Brain pericyte (primary cell): ENCODE measurements at places on chromosomes 5 and 9.
A peak's percentile ranks its signal among the peaks of the same experiment; 100 is the strongest.

GRCh38 chr5:98570010-98570409 lies 203.5 kb upstream of the RGMB start:
- peak; percentile 53 for DNase-seq

DNA sequence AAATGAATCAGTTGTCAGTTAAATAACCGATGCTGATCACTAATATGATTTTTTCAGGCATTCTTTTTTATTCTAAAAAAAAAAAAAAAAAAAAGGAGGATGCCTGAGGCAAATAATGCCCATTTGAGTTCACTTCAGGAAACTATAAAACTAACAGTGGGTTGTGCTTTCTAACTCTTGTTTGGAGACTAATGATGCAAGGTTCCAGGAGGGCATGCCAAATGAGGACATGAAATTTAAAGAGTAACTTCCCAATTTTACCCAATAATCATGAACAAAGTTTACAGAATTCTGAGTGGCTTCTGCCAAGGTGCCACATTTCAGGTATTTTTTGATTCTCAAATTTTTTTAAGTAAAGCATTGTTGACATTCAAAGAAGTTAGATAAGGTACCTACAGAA lies 41.0 kb downstream of the CEP120 start:
- DNase-seq = no peak

DNA sequence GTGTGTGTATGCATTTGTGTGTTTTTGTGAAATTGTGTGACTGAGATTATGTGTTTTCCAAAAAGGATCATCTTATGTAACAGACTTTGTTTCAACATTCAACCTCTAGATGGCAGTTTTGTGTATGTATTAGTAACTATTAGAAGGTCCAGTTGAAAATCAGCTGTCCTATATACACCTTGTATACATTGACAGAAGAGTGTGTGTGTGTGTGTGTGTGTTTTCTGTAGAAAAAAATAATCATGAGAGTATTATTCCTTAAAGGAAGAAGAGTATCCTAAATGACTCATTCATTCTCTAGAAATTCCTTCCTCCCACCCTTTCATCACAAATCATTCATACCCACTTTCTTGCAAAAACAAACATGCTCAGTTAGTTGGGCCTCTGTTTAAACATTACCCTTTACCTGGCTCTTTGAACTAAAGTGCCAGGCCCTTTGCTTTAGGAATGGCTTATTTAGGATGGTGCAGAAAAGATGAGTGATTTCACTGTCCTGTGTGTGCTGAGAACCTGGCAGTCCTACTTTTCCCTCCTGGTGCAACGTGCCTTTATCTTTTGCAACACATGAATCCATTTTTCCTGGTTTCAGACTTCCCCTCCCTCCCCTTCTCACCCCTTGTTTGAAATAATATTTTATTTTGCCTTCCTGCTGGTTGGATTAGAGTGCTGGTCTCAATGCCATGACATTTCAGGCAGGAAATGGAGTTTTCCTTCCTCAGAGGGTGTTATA lies 152.2 kb downstream of the ARHGAP26 start:
- DNase-seq = no peak

DNA sequence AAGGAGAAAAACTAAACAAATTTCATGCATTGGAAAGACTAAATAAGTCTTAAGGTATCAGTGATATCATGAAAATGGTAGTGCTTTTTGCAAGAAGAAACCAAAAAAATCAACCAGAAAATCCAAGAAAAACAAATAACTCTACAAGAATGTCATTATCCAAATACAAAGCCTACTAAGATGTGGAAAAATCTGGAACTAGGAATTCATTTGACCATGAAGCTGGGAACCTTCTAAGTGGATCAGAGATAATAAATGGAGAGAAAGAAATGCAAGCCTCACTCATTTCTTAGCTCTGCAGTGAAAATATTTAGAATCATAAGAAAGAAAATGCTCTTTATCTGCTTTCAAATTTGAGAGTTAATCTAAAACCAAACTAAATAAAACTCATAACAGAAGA lies 51.3 kb downstream of the RASEF start:
- DNase-seq = no peak

DNA sequence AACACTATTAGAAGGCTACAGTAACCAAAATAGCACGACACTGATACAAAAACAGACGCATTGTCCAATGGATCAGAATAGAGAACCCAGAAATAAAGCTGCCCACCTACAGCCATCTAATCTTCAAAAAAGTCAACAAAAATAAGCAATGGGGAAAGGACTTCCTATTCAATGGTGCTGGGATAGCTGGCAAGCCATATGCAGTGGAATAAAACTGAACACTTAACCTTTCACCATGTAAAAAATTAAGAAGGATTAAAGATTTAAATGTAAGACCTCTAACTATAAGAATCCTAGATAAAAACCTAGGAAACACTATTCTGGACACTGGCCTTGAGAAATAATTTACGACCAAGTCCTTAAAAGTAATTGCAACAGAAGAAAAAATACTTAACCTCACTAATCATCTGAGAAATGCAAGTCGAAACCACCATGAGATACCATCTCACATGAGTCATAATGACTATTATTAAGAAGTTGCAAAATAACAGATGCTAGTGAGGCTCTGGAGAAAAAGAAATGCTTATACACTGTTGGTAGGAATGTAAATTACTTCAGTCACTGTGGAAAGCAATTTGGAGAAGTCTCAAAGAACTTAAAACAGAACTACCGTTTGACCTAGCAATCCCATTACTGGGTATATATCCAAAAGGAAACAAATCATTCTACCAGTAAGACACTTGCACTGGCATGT lies 203.3 kb upstream of the CDH9 start:
- DNase-seq = peak; percentile 72

- DNase-seq = no peak
These were observed 114.3 kb downstream of the CRB2 start for GRCh38 chr9:123470121-123470782.

DNA sequence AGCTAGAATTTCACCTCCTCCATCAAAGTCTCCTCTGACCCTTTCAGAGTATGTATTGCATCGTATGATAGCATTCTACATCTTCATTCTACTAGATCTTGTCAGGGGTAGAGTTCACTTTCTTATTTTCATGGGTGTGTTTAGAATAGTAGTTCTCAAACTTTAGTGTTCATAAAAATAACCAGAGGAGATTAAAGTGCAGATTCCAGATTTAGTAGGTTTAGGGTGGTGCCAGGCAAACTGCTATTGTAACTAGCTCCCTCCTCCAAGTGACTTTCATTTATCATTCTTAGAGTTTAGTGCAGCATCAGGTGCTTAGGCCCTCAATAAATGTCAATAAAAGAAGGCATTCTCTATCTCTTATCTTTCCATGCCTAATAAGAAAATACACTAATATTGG lies 7.2 kb upstream of the FYB1 start:
- no peak for DNase-seq

DNA sequence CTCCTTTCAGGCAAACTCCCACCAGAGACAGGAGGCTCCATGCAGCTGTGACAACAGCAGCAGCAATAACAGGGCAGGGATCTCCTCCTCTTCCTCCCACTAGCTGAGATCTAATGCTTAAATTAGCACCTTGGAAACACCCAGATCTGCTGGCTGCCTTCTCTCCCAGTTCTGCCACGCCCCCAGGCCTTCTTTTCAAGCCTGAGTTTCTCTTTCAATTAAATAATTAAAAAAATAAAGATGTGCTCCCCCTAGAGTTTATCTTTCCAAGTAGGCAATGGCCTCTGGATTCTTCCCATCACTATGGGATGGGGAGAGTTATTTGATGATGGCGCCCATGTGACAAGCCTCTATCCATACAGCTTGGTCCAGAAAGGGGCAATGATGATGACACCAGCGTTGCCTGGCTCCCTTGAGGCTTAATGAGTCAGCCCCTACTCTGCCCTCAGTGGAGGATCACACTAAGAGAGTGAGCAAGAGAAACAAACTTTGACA lies 3.8 kb downstream of the FAM219A start:
- DNase-seq = no peak

GRCh38 chr9:135926402-135927194 lies 19.3 kb upstream of the CAMSAP1 start:
- no peak for DNase-seq

- no peak for DNase-seq
These were observed 29.3 kb upstream of the OBP2B start for GRCh38 chr9:133238272-133238850.

DNA sequence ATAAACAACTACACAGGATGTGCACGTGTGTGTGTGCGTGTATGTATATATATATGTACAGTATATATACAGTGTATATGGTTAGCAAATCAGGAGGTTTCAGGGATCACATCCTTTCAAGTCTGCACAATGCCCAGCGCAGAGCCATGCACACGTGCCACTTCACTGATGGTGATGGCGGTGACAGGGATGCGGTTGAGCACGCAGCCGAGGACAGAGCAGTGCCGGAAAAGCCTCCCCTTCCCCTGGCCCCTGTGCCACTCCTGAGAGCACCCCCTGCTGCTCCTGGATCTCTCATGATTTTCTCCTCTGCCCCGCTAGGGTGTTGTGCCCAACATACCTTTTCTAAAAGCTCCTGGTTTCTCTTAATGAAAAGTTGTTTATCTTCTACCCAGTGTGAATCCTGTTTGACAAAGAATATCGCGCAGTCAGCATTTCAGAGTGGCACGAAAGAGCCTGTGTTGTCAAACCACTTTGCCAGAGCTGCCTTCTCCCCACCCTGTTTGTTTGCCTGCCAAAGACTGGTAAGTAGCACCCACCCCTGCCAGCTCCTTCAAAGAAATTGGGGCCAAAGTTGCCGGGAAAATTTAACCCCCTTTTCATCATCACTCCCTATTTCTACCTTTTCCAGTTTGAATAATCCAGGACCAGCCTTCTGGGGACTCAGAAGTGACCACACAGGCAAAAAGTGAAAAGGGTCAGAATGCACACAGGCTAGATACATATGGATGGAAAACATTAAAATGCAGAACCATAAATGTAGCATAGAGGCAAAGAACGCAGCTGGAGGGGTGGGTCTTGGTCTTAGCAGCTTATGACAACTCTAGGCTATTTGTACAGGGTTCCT lies 126.2 kb upstream of the DPYSL3 start:
- no peak for DNase-seq

DNA sequence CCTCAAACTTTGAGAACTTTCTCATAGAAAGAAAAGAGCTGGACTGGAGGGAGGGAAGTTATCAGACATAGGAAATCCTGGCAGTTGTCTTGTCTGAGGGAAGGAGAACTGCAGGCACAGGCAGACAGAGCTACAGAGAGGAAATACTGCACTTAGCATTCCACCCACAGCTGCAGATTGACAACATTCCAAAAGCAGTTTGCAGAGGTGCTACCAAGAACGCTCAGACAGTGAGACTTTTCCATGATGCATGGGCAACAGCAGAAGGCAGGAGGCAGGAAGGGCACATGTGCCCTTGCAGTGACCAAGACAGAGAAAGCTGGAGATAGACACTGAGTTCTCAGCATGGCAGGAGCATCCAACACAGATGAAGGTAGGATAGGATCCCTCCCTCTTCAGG lies 327.5 kb upstream of the ZNF462 start:
- DNase-seq = no peak

GRCh38 chr9:114953959-114954358 lies 23.6 kb upstream of the TNFSF8 start:
- no peak for DNase-seq

GRCh38 chr5:31585895-31586270 lies 53.0 kb upstream of the PDZD2 start:
- DNase-seq = no peak

DNA sequence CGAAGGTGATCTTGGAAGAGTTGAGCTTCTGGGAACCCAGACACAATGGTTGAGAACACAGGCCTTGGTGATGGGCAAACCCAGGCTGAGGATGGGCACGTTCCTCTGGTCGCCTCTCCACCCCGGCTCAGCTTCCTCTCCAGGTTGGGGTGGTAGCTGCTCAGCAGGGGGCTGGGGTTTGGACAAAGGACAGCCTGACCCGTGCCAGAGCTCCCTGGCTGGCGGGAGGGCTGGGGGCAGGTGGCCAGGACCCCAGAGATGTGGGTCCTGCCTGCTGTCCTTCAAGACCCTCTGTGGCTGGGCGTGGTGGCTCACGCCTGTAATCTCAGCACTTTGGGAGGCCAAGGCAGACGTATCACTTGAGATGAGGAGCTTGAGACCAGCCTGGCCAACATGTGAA lies 25.2 kb downstream of the NCS1 start:
- no peak for DNase-seq

DNA sequence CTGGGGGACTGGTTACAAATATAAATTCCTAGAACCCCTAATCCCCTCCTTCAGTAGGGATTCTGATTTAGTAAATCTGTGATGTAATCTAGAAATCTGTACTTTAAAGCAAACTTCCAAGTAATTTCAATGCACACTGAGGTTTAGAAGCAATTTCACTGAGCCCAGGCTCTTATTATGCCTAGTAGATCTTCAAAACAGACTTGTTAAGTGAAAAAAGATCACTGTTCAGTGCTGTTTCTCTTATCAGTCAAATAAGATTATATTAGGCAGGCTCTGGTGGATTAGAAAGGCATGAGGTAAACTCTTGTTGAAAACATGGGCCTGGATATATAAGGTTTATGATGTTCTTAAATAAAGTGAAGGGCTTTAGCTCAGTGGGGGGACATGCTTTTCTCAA lies 293.9 kb downstream of the ADGRV1 start:
- no peak for DNase-seq

- no peak for DNase-seq
These were observed 152.5 kb downstream of the PRKACG start for GRCh38 chr9:68861436-68861835.

- peak; percentile 61 for DNase-seq
These were observed 12.1 kb downstream of the TMEM245 start for GRCh38 chr9:109107402-109108240.

DNA sequence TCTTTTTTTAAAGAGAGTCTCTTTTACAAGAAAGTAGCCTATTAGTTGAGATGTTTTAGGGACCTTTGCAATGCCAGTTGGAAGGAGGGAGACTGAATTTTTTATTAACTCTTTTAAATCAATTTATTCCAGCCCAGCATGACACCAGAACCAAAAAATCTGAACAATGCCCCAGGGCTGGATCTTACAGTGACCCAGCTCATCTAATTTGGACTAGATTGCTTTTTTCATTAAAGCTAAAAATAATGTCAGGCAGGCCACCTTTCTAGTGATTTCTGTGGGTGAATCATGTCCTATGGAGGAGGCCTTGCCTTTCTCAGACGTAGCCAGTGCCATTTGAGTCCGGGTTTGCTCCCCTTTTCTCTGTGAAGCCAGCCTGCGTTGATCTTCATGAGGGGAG lies 38.8 kb downstream of the MAP1B start:
- no peak for DNase-seq

- no peak for DNase-seq
These were observed 33.8 kb upstream of the LECT2 start for GRCh38 chr5:135988546-135988945.
